ENCODE measurements at places on chromosomes 2 and 18.
A peak's percentile ranks its signal among the peaks of the same experiment; 100 is the strongest.

GRCh38 chr2:232417489-232417888, 10.8 kb downstream of the ALPG start:
- no peak for DNase-seq

GRCh38 chr2:117128461-117128860, 686.0 kb upstream of the DDX18 start:
- DNase-seq: no peak

DNA sequence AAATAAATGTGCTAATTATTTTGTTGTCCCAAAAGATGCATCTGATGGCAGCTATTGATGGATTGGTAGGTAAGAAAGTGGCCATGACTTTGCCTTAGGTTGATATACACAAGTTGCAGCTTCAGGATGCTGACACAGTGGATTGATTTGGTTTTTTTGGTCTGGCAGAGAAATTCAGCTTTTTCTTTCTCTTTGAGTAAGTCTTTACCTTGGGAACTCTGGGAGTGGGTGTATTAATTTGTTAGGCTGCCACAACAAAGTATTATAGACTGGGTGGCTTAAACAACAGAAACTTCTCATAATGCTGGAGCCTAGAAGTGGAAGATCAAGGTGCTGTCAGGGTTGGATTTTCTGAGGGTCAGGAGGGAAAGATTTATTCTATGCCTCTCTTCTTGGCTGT, 19.8 kb upstream of the ICOS start:
- DNase-seq: no peak

DNA sequence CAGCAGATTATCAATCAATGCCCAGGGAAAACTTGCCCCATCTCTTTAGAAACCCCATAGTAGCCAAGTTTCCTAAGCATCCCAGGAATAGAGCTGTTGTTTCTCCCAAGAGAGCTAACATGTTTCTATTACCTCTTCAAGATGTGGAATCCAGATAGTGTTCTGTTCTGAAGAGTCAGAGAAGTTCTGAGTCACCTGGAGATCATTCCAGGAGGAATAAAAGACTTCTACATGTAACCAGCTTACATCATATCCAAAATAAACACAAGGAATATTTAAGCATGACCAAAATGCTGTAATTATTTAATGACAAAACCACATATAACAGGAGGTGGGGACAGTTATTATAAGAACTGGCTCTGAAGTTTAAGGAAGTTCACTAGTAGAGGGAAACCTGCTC, 51.0 kb upstream of the GORASP2 start:
- no peak for DNase-seq

- no peak for DNase-seq
These were observed 65.5 kb upstream of the PMAIP1 start for GRCh38 chr18:59834267-59834666.

DNA sequence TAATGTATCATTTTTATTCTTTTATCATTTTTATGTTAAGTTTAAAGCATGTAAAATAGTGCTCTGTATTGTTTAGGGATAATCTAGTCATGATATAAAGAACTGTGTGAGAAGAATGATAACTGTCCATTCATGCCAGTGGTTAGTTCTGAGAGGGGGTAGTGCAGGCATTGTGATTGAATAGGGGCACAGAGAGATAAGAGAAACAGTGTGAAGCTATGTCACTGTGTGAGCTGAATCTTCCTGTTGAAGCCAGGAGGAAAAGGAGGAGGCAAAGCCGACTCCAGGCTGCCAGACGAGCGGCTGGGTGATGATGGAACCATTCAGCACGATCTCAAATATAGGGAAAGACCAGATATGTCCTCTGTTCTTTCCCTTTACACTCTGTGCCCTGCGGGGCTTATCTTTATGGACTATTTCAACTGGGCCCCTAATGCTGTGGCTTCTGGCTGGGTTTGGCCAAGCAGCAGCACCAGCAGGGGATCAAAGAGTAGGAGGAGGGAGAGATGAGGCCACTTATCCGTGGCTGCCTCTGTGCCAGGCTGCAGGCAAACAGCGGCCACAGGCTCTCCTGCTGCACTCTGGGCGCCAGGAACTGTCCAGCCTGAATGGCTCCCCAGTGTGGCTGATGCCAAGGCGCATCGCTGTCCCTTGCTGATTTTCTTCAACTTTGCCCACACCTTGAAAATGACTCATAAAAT, 128.0 kb downstream of the SPP2 start:
- no peak for DNase-seq

DNA sequence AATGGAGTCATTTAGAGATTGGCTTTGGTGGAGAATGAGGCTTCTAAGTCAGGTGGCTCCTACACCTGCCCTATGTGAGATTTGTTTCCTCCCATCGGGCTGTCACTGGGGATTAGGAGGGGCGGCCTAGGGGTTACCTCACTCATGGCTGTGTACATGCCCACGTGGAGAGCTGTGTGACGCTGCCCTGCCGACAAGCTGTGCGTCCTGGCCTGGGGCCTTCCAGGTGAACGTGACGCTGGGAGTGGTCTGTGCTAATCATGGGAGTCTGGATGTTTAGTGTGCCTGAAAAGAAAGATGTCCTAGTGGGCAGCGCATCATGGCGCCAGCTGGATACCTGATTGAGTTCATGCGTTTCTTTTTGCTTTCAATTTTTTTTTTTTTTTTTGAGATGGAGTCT, 14.0 kb downstream of the ASB1 start:
- no peak for DNase-seq

DNA sequence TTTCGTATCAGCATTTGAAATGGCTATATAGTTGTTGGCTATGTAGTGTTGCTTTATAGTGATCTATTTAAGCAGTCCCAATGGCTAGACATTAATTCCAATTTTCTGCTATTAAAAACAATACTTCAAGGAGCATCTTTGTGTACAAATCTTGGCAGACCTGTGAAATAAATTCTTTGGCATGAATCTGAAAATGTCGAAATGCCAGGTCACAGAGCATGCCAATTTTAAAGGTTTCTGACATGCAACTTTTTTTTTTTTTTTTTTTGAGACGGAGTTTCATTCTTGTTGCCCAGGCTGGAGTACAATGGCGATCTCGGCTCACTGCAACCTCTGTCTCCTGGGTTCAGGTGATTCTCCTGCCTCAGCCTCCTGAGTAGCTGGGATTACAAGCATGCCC, 26.8 kb upstream of the CABLES1 start:
- DNase-seq: no peak

- peak; percentile 51 for DNase-seq
These were observed 7.1 kb downstream of the MREG start for GRCh38 chr2:216006164-216006663.

- DNase-seq: no peak
These were observed 29.6 kb downstream of the LHCGR start for GRCh38 chr2:48725696-48726494.

DNA sequence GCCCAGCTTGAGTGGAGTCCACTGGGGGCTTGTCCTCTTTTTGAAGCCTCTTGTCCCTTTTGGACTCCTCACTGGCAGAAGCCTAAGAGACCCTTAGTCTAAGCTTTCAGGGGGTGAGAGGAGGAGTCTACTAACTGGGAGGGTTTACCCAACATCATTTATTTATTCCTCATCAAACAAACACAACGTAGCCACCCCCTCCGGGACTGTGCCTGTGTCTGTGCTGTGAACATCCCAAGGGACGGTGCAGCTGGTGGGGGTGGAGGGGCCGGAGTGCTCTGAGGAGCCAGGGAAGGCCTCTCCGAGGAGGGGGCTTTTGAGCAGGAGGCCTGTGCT, 42.7 kb upstream of the TAF1B start:
- DNase-seq: no peak

DNA sequence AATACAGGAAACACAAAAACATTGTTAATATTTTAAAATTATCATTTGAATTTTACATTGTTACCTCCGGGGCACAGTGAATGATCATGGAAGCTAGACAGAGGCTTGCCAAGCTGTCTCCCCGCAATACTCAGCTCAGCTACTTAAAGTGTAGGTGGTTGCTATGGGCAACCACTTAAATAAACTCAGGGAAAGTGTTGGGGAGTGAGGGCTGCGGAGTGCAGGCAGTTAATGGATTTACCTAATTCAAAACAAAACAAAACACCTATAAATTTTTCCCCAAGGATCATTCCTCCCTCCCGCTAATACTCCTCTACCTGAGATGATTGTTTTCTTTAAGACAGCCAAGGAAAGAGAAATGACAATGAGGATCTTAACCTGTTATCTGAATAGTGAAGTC, 349.5 kb downstream of the TGIF1 start:
- DNase-seq: no peak

- DNase-seq: peak; percentile 12
These were observed 75.6 kb upstream of the UXS1 start for GRCh38 chr2:106269591-106270291.

GRCh38 chr2:45242161-45242741, 233.0 kb upstream of the SIX2 start:
- DNase-seq: no peak

DNA sequence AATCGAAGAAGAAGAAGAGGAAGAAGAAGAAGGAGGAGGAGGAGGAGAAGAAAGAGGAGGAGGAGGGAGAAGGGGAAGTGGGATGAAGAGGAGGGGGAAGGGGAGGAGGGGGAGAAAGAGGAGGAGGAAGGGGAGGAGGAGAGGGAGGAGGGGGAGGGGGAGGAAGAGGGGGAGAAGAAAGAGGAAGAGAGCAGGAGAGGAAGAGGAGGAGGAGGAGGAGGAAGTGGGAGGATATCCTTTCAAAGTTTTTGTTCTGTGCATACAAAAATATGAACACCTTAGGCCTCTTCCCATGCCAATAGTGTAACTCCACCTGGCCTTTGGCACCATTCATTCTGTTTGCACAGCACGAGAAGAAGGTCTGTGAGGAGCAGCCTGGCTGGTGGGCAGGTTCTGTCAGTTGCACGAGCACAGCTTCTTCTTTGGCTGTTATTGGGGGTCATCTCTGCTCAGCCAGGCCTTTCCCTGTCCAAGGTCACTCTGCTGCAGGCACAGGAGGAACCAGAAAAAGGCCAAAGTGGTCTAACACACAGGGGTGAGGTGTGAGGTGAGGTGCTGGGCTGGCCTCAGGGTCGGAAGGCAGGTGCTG, 25.8 kb upstream of the PLB1 start:
- no peak for DNase-seq

DNA sequence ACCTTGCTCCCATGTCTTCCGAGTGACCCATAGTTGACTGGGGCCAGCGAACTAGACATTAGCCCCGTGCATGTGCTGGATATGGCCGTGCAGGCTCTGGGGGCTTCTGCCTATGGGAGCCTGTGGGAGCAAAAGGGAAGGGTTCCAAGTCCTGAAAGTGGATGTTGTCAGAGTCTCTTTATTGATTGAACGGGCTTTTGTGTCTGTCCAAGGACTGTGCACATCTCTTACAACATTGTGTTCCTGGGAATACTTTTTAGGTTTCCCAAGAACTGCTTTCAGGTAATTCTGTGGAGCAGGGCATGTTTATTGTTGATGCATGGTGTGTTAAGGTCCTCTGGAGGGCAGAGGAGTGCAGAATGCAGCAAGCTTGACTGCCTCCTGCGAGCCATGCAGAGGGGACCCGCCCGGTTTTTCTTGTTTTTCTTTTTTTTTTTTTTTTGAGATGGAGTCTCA, 5.0 kb downstream of the RNF144A start:
- no peak for DNase-seq

GRCh38 chr2:231676243-231676642, 32.1 kb upstream of the PTMA start:
- DNase-seq: no peak

GRCh38 chr2:67046591-67046990, 350.5 kb upstream of the ETAA1 start:
- no peak for DNase-seq

DNA sequence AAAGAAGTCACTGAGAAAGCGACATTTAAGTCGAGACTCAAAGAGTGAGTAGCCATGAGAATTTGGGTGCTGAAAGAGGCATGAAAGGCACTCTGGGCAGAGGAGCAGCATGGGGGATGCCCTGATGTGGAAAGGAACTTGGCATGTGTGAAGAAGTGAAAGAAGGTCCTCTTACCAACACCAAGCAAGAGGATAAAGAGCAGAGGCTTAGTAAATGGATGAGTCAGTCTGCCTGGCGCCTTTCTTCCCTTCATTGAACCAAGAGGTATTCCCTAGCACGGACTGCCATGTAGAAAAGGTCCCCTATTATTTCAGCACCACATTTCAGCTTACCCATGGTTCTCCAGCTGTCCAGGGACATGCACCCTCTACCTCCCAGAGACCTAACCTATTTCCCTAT, 221.1 kb upstream of the NRP2 start:
- DNase-seq: no peak

GRCh38 chr18:50074404-50074803, 120.5 kb downstream of the MYO5B start:
- DNase-seq: no peak

DNA sequence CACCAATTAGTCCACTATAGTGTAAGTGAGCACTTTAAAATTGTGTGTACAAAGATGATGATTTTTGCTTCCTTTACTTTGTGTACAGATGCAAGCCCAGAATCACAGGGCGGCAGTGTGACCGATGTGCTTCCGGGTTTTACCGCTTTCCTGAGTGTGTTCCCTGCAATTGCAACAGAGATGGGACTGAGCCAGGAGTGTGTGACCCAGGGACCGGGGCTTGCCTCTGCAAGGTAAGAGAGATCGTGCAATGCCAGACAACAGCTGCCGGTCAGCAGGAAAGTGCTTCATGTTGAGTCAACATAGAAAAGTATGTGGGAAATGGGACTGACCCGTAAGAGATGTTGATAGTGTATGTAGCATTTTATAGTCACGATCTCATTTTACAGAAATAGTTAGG, 156.8 kb upstream of the TTC39C start:
- DNase-seq: no peak

DNA sequence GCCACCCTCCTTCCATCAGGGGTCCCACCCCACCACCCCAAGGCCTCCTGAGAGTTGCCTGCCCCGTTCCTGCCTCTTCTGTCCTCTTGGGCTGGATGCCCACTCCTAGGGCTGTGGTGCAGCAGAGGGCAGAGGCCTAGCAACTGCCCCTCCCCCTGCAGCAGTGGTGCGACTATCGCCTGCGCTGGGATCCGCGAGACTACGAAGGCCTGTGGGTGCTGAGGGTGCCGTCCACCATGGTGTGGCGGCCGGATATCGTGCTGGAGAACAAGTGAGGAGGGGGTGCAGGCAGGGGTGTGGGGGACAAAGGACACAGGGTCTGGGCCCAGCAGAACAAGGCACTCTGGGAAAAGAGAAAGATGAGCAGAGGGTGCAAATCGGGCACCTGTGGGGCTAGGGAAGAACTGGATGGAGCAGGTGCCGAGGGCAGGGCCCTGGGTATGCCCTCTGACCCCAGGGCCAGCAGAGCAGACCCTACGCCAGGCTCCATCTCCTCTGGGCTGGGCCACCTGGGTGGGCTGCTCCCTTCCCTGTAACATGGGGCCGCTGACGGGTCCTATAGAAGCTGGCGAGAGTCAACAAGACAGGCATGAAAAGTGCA, 1.0 kb downstream of the CHRNG start:
- no peak for DNase-seq

DNA sequence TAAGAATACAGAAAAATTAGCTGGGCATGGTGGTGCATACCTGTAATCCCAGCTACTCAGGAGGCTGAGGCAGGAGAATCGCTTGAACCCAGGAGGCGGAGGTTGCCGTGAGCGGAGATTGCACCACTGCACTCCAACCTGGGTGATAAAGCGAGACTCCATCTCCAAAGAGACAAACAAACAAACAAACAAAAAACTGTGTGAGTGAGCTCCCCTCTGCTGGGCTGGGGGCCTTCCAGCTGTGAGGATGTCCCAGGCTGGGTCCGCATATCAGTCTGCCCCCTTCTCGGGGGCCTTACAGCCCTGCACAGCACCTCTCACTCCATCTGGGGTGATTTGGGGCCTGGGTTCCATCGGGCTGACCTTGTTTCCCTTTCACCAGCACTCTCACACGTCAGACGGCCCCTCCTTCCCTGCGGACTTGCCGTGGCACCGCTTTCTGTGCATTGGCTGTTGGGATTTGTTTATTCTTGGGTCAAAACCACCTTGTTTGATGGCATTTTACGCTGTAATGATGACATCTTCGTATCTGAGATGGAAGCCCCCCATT, 2.8 kb upstream of the KLHL30 start:
- no peak for DNase-seq
